ENCODE measurements at places on chromosomes 5 and 9.

- DNase-seq, result no peak
Measured at GRCh38 chr9:30382271-30382670, 2002.2 kb upstream of the ACO1 start.

GRCh38 chr5:123124859-123125595 lies 36.0 kb downstream of the PRDM6 start:
- DNase-seq, result no peak

GRCh38 chr5:164980480-164980879 lies 1475.1 kb downstream of the MAT2B start:
- DNase-seq, result no peak

GRCh38 chr5:135446615-135447014 lies 533 bp downstream of the DCANP1 start:
- no peak for DNase-seq

DNA sequence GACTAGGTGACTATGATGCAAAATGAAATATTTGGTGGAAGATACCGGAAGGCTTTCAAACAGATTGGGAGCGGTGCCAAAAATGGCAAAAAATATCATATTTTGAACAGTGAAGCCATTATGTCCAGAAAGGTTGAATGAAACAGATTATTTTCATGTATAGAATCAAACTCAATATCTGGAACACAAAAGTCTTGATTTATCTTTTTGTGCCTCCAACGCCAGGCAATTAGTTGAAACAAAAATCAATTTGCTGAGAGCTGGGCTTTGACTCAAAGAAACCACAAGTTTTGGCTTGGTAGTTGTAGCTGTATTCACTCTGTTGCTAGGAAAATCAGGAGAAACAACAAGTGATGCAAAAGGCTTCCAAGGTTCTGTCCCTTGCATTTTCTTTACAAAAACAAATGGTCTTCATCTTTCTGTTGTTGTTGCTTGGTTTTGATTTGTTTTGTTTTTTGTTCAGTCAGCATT lies 421.7 kb upstream of the TYRP1 start:
- no peak for DNase-seq

DNA sequence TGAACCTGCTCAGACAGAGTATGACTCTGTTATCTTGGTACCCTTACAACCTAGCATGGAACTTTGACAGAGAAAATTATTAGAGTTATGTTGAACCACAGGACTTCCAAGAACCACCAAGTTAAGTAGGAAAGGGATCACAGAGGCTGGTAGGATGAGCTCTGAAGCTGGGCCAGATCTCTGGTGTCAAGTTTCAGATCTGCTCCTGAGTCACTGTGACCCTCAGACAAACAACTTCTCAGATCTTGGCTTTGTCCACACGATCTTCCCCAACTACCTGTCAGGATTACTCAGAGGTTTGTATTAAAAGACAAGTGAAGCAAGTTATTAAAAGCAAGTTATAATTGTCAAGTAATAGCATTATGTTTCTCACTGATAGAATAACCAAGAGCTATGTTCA lies 189.0 kb downstream of the SEC61B start:
- no peak for DNase-seq

- no peak for DNase-seq
Measured at GRCh38 chr9:133098104-133098754, 22.8 kb downstream of the RALGDS start.

- DNase-seq, result no peak
Measured at GRCh38 chr9:9352877-9353481, 1259.8 kb downstream of the PTPRD start.

DNA sequence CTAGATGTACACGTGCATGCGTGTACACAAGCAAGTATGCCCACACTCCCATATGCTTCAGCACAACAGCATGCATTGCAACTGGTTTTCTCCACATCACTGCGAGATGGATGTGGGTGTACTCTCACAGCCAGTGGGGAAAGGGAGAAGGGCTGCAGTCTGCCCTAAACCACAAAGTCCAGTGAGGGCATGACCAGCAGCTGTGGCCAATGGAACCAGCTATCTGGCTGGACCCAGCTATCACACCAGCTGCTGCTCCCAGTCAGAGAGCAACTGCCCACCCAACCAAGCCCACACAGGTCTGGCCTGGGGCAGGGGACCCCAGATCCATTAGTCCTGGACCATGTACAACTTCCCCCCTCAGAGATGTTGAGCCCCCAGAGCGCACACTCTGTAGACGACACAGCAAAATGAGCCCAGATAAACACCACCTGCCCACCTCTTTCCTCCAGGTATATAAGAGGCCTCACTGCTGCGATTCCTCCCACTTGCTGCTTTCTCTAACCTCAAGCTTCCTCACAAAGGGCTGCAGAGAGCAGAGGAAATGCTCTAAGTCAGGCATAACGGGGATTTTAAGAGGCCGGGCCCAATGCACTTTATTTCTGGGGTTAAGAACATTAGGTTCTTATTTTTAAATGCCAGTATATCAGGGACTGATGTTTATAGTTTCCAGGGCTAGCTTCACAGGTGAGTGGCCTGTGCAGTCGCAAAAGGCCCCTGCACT lies 39.0 kb downstream of the SHB start:
- DNase-seq, result no peak

DNA sequence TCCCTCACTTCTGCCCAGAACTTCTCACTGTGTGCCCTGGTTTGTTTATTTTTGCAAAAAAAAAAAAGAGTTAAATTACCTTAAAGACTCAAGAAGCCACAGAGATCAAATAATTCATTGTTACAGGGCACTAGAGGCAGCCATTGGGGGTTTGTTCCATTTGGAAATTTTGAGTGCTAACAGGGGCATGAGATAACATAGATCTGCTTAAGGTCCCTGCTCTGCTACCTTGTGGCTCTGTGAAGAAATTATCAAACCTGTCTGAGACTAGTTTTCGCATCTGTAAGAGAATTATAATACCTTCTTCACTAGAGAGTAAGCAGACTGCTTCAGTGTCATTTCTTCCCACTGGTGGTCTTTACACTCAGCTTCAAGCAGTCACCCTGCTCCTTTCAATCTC lies 394 bp downstream of the TLR4 start:
- no peak for DNase-seq
